AG10803 (cell line): ENCODE measurements at places on chromosomes 16 and 17.

- peak; percentile 50 for DNase-seq
These were observed 558 bp downstream of the HSD3B7 start for GRCh38 chr16:30985401-30986128.

GRCh38 chr16:54204756-54205155, 81.8 kb downstream of the IRX3 start:
- DNase-seq = no peak

- peak; percentile 81 for DNase-seq
These were observed 165.7 kb downstream of the CMIP start for GRCh38 chr16:81610144-81610842.

DNA sequence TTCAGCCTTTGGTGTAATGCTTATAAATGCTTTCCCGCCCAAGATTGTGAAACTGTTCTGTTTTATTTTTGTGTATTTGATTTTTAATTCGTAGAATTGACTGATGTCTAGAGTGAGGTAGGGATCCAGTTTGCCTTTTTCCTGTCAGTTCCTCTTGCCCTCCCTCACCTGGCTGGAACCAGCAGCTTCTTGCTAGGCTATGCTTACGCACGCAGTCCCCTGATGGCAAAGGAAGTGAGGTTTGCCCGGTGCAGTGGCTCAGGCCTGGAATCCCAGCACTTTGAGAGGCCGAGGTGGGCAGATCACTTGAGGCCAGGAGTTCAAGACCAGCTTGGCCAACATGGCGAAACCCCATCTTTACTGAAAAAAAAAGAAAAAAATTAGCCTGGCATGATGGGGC, 51.9 kb downstream of the RAB11FIP4 start:
- DNase-seq = no peak

- DNase-seq = peak; percentile 70
These were observed 259.5 kb downstream of the IRX3 start for GRCh38 chr16:54027062-54027461.
